Left hindlimb (tissue), 1 donor: ENCODE measurements at places on chromosomes 16 and 17.

DNA sequence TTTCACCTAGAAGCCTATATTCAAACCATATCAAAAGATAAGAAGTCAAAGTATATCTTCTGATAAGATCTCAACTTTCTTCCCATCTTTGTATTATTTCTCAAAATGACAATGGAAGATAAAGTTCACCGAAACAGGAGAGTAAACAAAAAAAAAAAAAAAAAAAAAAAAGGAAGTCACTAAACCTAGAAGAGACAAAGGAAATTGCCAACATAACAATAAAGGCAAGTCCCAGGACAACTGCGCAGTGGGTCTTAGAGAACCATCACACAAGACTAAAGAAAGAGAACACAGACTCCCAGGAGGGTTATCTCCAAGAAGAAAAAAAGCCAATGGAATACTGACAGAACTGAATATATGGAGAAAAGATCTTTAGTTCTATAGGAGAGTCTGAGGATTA is 65.7 kb downstream of the SMURF2 start:
- DNase-seq: no peak

GRCh38 chr17:82959990-82960418 is 119.4 kb upstream of the METRNL start:
- DNase-seq: peak; percentile 24

- DNase-seq: no peak
Observed at GRCh38 chr17:44331249-44331760, 6.7 kb upstream of the SLC25A39 start.

DNA sequence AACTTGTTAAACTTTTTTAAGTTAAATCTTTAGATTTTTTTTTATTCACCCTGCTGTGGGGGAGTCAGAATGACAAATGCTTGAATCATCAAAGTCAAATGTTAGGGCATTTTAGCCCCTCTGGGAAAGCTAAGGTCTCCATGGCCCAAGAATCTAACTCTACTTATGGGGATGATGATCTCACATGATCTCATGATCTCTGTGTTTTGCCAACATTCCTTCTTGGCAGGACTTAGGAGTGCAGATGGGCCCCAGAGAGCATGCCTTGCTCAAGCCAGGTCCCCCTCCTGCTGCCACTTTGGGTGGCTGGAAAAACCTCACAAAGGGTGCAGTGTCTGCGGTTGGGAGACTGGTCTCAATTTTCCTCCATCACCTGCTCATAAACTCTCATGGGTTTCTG is 108.6 kb downstream of the PRKCB start:
- DNase-seq: no peak

DNA sequence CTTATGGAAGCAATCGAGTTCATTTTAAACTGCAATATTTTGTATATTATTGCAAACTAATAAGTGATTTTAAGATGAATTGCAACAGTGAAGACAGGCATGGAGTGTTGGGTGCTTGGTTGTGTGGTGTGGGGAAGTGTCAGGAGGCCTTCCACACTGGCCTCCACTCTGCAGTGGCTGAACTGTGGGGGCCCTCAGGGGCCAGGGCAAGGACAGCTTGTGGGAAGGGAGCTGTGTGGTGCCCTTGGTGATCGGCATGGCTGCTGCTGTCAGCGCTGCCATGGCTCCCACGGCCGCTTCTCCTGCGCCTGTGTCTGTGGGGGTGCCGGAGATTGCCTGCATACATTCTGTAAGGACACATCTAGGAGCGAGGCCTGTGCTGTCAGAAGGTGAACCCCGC is 19.2 kb downstream of the TCF25 start:
- no peak for DNase-seq

DNA sequence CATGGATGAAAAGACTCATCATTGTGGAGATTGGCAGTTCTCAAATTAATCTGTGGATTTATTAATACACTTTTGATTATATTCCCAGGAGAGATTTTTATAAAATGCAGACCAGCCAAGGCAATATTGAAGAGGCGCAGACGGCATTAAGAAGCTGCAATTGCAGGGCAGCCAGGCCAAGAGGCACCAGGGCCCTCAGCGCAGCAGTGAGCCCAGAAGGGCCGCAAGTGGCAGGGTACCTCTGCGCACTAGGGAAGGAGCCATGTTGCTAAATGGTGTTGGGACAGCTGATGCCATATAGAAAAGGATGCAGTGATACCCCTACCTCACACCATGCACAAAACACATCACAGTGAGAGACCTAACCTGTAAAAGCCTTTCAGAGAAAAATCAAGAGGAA is 36.6 kb upstream of the CHMP6 start:
- DNase-seq: no peak

DNA sequence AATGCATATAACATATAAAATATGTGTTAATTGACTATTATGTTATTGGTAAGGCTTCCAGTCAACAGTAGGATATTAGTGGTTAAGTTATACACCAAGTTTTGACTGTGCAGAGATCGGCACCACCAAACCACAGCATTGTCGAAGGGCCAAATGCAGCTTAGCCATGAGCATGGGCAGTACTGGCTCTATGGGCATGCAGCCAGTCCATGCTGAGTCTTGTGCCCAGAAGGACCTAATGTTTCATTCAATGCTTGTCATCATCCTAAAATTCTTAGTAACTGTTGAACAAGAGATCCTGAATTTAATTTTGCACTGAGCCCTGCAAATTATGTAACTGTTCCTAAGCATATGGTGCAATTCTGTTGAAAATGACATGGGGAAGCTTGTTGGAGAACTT is 233.4 kb upstream of the HS3ST3A1 start:
- no peak for DNase-seq
